ENCODE measurements at places on chromosomes 2 and 18.

GRCh38 chr2:209424199-209424701, 403 bp downstream of the MAP2 start:
- no peak for DNase-seq

DNA sequence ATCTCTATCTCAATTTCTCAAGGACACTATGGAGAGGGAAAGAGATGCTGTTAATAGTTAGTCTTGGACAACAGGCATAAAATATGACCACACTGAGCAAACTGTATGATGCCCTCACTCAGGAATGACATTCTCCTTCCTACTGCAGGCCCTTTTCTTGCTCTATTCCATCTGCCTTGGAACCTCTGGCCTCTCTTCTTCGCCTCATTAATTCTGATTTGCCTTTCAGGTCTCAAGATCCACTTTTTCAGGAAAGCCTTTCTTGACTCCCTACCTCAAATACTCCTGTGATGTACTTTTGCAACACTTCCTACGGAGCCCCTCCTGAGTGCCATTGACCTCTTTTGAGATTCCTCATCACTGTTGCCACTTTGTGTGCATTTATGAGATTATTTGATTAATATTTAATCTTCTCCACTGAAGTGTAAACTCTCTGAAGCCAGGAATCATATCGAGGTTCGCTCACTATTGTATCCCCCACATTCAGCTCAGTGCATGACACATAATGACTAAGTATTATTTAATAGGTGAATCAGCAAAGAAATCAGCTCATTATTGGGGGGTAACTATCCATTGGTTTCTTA, 21.3 kb upstream of the SPP2 start:
- no peak for DNase-seq

DNA sequence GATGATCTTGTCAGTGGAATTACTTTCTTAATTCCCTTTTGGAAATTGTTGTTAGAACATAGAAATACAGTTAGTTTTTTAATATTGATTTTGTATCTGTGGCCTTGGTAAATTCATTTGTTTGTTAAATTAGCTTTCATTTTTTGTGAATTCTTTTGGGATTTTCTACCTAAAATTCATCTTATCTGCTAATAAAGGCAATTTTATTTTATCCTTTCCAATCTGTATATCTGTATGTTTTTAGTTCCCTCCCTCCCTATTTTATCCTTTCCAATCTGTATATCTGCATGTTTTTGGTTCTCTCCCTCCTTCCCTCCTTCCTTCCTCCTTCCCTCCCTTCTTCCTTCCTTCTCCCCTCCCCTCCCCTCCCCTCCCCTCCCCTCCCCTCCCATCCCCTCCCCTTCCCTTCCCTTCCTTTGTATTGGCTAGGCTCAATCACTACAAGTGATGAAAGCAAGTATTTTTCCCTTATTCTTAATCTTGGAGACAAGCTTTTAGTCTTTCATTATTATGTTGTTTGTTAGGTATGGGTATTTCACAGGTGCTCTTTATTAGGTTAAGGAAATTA, 244.4 kb downstream of the ALK start:
- no peak for DNase-seq

GRCh38 chr2:152483276-152484063, 148.5 kb downstream of the FMNL2 start:
- no peak for DNase-seq

DNA sequence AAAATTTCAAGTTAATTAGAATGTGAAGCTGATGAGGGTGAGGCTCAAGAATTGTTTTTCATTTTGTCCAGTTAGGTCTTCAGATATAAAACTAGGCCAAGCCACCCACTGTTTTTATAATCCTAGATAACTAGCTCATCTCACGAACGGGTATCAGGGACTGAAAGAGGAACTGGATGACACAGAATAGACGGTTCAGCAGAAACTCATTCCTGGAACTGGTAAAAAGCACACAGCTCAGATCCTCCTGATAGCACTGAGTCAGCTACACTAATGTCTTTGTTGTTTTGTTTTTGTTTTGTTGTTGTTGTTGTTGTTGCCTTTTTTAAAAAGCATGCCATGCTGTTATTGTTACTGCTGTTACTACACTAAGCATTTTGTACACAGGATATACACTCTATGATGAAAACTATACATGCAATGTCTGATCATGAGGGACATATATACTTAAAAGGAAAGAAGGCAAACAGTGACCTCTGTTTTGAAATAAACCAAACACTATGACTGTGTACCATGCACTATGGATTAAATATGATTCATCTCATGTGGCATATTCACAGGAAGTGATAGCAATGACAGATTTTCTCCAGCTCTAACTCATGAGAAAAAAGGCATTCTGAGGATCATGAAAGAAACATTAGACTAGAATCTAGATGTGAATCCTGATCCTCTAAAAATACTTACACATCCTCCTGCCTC, 437.6 kb downstream of the NCKAP5 start:
- DNase-seq, result no peak

- DNase-seq, result no peak
Observed at GRCh38 chr18:39178166-39178565, 1612.6 kb upstream of the CELF4 start.

- DNase-seq, result no peak
Observed at GRCh38 chr18:35328868-35329267, 15.4 kb downstream of the ZNF24 start.

DNA sequence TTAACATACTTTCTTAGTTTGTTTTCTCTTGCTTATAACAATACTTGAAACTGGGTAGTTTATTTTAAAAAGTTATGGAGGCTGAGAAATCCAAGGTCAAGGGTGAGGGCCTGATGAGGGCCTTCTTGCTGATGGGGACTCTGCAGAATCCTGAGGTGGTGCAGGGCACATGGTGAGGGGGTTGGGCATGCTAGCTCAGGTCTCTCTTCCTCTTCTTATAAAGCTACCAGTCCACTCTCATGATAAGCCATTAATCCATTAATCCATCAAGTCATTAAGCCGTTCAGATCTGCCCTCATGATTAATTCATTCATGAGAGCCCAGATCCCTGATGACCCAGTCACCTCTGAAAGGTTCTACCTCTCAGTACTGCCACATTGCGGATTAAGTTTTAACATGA, 21.4 kb downstream of the ALMS1 start:
- DNase-seq, result no peak

- no peak for DNase-seq
Observed at GRCh38 chr2:101386599-101387150, 628 bp downstream of the CREG2 start.

- DNase-seq, result no peak
Observed at GRCh38 chr2:119207447-119207846, 16.2 kb upstream of the STEAP3 start.

DNA sequence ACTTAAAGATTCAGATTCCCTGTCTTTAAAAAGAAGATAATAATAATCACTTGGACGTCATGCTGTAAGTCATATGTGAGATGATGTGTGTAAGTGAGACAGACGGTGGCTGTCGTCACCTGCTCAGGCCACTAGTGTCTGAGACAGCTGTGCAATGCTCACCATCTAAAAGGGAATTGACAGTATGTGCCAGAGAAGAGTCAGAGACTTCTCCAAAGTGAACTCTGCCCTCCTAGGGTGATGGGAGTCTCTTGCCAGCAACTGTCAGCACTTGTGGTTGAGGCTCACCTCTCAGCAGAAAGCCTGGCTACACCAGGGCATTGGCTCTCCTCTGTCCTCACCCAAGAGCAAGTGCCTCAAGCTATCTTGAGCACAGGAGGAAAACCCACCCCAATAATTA, 131.6 kb upstream of the DNAJC10 start:
- DNase-seq, result no peak

- DNase-seq, result no peak
Observed at GRCh38 chr2:222430681-222431080, 6.3 kb downstream of the SGPP2 start.

DNA sequence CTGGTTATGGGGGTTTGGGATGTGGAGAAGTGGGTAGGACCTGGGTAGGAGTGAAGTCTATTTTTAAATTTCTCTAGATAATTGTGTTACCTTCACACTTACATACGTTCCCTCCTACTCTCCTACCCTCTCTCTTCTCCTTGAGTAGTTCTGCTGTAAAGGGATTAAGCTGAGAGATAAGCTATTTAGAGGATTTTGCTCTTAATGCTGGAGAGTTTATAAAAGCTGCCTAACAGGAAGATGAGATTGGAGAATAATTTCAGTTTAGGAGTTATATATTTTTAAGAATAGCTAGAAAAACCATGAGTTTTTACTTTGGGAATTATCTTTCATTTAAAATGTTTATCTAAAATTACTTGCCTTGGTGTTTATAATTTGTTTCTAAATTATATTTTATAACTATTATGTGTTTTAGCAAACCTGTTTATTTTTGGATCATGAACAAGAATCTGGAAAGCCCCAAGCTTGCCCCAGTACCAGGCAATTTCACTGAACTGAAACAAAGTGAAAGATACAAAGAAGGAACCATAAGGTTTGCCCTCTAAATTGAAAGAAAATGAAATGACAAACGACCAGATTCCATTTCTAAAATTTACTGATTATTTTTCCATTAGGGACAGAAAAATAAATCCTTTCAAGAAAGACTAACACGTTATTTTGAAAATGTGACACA, 101.5 kb downstream of the ZNF532 start:
- no peak for DNase-seq

- peak; percentile 58 for DNase-seq
Observed at GRCh38 chr2:148994341-148994740, 44.2 kb upstream of the LYPD6B start.

GRCh38 chr2:122191331-122191730, 435.9 kb downstream of the TSN start:
- no peak for DNase-seq

DNA sequence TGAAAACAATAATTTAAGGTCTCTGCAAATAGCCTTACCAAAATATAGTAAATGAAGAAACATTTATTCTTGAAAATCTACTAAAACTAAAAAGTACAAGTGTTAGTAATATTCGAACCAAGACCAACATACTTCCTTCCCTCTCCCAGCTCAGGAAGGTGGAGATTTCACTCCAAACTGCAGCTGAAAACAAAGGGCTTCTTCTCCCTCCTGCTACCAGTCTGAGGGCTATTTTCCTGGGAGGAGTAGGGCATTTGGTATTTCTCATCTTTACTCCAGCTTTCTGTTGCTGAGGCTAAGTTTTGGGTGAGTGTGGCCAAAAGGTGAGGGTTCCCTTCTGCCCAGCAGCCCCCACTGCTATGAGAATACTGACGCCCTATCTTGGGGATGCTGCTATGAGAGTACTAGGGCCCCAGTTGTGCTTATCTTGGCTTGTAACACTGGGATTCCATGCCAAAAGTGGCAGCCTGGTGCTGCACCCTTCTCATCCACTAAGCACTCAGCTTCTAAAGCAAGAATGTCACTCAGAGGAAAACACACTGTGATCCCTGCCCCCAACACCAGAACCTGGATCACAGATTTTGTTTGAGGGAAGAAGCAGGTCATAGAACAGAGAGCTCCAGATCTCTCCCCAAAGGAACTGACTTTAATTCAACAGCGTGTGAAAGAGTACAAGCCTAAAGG, 130.7 kb upstream of the KLF7 start:
- DNase-seq, result no peak

DNA sequence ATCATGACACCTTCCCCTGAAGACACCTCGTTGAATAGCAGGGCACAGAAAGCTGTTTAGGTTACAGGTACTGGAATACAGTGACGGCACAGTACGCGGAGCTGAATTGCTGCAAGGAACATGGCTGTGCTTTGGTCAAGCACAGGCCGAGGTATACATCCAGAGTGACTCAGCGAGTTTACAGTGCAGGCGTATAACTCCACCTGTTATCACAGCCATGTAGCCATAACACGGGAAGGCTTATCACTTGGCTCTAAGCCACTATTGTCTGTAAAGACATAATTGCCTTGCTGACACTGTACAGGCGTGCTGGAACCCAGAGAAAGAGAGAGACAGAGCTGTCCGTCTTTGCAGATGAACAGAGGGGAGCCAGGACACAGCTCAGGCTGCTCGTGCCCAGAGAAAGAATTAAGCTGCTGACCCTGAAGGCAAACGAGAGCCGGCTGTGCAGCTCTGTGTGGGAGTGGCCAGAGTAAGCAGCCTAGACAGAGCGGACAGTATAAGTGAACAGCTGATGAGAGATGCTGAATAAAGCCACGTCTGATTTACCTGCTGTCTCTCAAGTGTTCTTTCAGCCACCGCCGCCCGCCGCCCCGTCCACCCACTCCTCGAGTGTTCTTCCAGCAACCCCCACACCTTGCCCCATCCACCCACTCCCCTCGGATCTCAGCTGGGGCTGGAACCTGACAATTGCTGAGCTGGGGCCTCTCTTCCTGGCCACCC, 87.3 kb upstream of the PPP1CB start:
- DNase-seq, result no peak

DNA sequence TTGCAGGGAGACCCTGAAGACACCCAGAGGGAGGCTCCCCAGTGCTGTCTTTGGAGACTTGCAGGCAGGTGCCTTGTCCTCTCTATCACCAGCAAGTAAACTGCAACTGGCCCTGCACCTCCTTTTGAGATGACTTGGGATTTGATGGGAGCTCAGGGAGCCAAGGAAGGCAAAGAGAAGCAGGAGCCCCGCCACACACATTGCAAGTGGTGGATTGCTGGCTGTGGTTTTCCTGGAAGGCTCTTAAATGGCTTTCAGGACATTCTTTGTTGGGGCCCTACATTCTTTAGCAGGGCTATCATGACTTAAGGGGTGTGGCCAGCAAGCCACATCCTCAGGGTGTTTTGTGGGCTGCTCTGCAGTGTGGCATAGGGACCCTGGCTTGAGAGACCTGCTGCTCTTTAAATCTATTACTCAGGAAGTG, 39.9 kb upstream of the CDC42EP3 start:
- DNase-seq, result no peak

DNA sequence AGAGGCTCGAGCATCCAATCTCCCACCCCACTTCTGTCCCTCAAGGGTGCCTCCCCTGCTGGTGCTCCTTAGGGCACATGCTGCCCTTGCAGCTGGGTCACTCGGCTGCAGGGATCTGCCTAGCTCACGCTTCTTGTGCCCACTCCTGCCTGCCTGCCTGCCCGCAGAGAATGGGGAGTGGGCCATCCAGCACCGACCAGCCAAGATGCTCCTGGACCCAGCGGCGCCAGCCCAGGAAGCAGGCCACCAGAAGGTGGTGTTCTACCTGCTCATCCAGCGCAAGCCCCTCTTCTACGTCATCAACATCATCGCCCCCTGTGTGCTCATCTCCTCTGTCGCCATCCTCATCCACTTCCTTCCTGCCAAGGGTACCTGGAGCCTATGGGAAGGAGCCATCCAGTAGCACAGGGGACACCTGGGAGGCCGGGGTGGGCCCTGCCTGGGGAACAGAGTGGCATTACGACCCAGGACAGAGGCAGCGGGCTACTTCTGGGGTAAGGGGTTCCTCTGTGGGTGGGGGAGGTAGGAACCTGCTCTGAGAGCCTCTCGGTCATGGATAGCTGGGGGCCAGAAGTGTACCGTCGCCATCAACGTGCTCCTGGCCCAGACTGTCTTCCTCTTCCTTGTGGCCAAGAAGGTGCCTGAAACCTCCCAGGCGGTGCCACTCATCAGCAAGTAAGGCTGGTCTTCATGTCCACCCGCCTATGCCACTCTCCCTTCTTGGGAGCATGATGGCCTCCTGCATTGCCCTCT, 3.4 kb downstream of the CHRNG start:
- DNase-seq, result no peak

- DNase-seq, result no peak
Observed at GRCh38 chr2:104766683-104767082, 87.2 kb upstream of the POU3F3 start.
